ENCODE measurements at places on chromosomes 12 and 14.

GRCh38 chr12:95473231-95473883 lies 595 bp upstream of the METAP2 start:
- no peak for DNase-seq

DNA sequence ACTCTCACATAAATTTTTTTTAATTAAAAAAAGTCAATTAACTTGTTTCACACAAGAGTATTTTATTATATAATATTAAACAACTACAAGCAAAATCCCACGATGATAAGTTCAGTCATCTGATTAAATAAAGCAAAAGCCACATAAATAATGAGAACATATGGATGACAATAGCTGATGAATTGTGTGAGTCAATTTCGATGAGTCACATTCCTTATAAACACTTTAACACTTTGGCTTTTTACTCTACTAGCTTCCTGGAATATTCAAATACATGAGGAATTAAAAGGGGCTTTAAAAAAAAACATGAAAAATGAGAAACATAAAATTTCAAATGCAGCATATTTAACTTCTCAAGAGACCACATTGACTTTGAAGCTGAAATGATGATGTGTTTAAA lies 95.3 kb downstream of the BCAT1 start:
- no peak for DNase-seq

DNA sequence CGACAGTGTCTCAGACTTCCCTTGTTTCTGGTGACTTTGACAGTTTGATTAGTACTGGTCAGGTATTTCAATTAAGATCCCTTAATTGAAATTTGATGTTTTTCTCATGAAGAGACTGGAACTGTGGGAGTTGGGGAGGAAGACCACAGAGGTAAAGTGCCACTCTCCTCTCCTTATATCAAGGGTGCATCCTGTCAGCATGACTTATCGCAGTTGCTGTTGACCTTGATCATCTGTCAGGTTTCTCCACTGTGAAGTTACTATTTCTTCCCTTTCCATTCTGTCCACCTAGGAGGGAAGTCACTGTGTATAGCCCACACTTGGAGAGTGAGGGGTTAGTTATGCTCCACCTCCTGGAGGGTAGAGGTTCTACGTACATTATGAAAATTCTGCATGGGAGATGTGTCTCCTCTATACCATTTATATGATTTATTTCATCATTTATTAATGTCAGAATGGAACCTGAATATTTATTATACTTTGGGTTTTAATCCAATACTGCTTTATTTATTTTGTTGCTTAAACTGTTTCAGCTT lies 40.3 kb upstream of the SMOC1 start:
- no peak for DNase-seq

DNA sequence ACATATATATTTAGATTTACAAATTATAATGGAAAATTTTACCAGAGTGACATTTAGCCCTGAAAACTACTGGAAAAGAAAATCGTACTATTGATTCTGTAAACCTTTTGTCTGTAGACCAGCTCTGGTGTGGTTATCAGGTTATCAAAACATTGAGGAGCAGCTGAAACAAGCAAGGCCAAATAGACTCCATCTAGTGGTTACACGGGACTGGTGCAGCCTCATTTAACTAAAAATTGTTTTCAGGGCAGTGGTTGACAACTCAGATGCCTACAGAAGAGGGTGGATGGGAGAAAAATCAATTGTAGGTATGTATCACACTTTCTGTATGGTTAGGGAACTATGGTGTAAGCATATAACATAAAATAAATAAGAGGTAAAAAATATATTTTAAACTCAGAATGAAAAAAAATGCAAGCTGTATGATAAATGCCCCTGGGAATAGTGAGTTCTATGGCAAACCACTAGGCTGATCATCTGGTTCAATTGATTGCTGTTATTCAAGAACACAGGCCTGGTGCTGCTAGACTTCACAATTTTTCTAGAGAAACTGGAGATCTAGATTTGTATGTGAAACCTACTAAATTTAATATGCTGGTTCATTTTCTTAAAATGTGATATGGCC lies 51.2 kb downstream of the ACSS3 start:
- DNase-seq, result no peak

DNA sequence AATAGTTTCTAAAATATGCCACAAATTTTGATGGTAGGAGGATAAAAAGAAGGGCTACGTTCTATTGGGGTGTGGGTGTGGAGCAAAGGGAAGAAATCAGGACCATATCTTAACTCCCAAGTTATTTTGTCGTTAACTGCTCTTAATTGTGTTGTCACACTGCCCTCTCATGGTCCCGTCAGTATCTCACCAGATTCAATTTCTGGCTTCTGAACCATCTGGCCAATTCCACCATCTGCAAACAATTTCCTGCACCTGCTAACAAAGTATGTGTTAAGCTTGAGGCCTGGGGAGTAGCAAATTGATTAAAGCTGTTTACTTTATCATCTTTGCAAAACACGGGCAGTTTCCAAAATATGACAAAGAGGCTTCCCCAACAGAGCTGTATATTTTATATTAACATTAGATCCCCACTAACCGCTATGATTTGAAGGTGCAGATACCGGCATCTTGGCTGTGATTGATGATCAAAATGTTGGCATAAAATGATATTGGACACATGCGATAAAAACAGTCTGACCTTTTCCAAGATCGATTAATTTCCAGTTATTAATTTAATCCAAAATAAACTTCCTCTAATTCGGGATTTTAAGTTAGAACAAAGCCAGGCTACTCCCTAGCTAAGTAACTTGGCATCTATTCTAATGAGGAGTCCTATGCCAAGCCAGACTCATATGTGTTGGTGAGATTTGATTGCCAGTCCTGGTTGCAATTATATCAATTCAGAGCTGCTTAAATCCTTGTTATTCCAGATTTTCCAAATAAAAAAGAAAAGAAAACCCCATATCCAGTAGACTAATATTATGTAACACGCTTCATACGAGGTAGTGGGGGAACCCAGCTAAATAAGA lies 6.9 kb upstream of the DNM1L start:
- DNase-seq, result no peak

- no peak for DNase-seq
These were observed 476.9 kb downstream of the SLC6A15 start for GRCh38 chr12:84435682-84436081.

GRCh38 chr12:127785540-127785939 lies 481.4 kb upstream of the TMEM132C start:
- no peak for DNase-seq

GRCh38 chr12:108260969-108261368 lies 78.1 kb downstream of the CMKLR1 start:
- DNase-seq, result no peak

GRCh38 chr12:38350342-38351174 lies 34.0 kb downstream of the ALG10B start:
- no peak for DNase-seq
